T-helper 9 cell (primary cell): ENCODE measurements at places on chromosomes 3 and 15.

DNA sequence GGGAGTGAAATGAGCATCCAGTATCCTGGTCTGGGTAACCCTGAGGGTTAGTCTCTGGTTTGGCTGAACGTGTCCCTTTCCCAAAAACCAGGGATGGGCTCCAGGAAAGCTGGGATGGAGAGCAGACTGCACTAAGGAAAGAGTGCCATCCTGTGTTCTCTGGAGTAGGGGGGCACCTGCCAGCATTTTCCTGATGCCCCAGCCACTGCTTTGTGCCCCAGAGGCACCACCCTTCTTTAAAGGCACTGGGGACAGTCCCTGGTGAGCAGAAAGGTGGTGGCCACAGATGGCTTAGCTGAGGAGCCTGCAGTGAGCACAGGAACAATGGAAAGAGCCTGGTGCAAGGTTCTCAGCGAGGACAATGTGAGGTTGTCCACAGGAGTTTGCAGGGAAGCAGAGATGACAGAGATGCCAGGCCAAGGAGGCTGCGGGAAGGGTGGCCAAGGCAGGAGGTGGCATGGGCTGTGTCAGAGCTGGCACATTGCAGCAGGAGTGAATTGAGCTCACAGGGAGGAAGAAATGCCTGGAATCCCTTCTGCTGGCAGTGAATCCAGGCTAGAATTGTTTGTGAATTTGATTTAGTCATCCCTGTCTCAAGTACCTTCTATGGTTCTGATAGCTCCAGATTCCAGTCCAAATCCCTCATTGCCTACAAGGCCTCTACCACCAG, 39.9 kb downstream of the AMOTL2 start:
- DNase-seq = no peak

GRCh38 chr15:38536201-38536676, 28.4 kb downstream of the RASGRP1 start:
- no peak for DNase-seq

DNA sequence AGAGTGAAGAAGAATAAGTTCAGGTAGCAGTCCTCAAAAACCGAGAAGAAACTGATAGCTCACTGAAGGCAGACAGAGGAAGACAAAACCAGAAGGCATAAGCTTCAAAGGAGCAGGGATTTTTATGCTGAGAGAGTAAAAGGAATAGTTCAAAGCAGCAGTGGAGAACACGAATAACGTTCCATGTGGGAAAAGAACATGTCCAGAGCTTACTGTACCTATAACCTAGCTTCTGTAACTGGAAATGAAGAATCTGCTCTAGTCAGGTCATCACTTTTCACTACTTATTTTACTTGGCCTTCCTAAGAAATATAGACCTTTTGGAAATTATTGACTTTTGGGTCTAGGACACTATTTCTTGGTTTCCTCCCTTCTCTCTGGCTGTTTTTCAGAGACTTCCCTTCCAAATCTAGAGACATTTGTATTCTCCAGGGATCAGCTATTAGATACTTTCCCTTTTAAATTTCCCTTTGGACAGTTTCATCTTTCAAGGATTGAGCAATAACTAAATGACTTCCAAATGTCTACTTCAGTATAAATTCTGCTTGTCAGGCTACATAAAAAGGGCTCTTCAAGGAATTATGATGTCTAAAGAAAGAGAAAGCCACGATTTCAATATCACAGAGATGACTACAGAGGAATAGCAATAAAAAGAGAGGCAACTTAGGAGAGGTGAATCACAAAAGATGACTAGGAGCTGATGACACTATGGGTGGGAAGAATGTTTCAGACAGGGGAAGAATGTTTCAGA, 46.7 kb downstream of the UBE3A start:
- no peak for DNase-seq

GRCh38 chr3:55750525-55750924, 263.4 kb upstream of the WNT5A start:
- no peak for DNase-seq

GRCh38 chr3:106338582-106339214, 469.9 kb upstream of the CBLB start:
- DNase-seq = no peak

DNA sequence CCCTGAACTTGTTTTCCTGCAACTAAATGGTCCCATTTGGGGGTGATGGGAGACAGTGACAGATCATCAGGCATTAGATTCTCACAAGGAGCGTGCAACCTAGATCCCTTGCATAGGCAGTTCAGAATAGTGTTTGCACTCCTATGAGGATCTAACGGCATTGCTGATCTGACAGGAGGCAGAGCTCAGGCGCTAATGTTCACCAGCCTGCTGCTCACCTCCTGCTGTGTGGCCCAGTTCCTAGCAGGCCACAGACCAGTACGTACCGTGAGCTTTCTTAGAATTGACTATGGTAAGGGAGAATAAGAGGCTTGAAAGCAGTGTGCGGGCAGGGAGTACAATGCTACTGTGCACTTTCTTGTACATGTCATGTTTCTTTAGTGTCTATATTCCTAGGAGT, 17.6 kb upstream of the PLA2G4E start:
- DNase-seq = no peak

DNA sequence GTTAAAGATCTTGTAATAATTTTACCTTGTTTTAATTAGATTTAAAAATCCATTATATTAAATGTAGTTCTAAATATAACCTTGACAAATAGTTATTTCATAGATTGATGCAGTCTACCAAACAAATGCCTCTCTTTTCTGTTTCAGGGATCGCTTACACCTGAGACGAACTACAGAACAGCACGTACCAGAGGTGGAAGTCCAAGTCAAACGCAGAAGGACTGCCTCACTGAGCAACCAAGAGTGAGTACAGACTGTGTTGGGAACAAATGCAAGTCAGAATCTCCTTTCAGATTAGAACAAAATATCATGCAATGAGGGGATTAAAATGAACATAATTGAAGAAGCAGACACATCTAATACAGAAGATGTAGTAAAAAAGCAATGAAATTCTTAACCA, 7.2 kb downstream of the SNRPN start:
- no peak for DNase-seq

GRCh38 chr3:44434834-44435510, 42.5 kb downstream of the ZNF445 start:
- DNase-seq = no peak

DNA sequence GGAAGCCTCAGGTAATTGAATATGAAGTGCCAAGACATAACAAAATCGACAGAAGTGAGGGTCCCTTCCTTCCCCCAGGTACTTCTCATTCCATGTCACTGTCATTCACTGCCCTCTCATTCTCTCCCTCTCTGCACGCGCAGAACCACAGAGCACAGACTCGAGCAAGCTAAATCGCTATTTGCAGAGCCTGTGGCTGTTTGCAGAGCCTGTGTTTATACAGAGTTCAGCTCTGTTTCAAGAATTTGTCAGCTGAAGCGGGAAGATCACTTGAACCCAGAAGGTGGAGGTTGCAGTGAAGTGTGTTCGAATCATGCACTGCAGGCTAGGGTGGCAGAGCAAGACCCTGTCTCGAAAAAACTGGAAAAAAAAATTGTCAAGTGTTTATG, 2.5 kb downstream of the VILL start:
- no peak for DNase-seq

DNA sequence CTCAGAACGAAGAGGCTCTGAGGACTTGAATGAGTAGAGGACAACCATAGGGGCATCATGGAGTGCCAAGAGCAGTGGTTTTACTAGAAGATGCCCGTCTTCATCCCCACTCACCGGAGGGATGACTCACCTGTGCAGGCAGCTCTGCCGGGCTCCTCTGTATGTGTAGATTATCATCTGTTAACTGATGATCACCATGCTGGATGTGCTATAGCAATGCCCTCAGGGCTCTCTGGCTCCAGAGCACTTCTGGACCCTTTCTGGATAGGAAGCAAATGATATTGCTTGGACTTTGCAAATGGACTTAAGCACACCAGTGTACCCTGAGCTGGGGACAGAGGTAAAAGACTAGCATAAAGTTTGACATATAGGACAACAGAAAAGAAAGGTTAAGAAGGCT, 10.2 kb upstream of the TGFBR2 start:
- DNase-seq = no peak

GRCh38 chr15:65583701-65584100, 27.2 kb downstream of the INTS14 start:
- peak; percentile 18 for DNase-seq
